ENCODE measurements at places on chromosomes 6 and 20. TPM values are rescaled to one million over a fixed set of nuclear protein-coding genes. Genes with fewer than 3 reads are reported as not detected.
A peak's percentile ranks its signal among the peaks of the same experiment; 100 is the strongest.

Gene CTCFL
- total RNA-seq, result 0.90 TPM

Gene MAFB
- 57.0 TPM for total RNA-seq

Gene ZNF391
- 2.8 TPM for total RNA-seq

- no peak for DNase-seq
These were observed 5.8 kb downstream of the BTN3A3 start for GRCh38 chr6:26445934-26446667.

DNA sequence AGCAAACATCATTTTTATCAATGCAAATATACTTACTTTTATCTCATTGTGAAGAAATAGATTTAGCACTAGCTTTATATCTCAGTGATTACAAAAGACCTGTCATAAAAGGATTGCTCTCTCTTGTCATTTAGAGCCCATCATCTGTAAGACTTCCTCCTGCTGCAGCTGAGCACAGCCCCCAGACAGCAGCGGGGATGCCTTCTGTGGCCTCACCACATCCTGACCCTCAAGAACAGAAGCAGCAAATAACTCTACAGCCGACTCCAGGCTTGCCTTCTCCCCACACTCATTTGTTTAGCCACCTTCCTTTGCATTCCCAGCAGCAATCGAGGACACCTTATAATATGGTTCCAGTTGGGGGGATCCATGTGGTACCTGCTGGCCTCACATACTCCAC lies 127.0 kb upstream of the EDN1 start:
- DNase-seq, result no peak

DNA sequence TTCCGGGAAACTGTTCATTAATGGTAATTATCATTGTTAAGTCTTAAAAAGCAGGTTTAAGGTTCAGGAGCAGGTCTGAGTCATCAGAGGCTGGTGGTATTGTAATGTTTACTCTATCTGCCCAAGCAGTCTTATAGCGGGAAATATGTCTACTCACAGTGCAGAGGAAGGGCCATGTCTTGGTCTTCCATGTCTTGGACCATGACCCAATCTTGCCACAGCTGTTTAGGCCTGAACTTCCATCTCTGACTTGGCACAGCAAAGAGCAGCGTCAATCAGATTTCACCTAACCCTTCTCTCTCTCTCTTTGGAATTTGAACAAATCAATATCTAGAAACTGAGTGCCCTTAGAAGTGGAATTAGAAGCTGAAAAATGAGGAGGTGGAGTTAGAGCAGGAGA lies 25.8 kb downstream of the SLC2A12 start:
- DNase-seq, result no peak

GRCh38 chr20:62483613-62484458 lies 8.0 kb upstream of the GATA5 start:
- no peak for DNase-seq

DNA sequence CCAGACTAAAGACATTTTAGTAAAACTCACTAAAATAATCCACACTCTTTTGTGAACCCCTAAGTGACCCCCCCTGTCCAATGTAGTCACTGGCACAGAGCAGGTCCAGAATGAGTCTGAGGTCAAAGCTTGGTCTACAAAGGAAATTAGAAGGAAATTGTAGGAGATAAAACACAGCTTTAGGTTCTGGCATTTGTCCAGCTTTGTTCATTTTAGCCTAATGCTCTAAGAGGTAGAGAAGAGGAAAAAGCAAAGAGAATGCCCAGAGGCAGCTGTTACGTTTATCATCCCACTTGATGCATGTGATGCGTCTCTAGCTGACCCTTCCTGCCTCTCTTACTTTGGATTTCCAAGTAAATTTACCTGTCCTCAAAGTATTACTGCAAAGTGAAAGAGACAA lies 62.5 kb downstream of the CNKSR3 start:
- peak; percentile 59 for DNase-seq

- DNase-seq, result no peak
These were observed 8.5 kb upstream of the FABP7 start for GRCh38 chr6:122770835-122771601.
